ENCODE measurements at places on chromosomes 1 and 21.

DNA sequence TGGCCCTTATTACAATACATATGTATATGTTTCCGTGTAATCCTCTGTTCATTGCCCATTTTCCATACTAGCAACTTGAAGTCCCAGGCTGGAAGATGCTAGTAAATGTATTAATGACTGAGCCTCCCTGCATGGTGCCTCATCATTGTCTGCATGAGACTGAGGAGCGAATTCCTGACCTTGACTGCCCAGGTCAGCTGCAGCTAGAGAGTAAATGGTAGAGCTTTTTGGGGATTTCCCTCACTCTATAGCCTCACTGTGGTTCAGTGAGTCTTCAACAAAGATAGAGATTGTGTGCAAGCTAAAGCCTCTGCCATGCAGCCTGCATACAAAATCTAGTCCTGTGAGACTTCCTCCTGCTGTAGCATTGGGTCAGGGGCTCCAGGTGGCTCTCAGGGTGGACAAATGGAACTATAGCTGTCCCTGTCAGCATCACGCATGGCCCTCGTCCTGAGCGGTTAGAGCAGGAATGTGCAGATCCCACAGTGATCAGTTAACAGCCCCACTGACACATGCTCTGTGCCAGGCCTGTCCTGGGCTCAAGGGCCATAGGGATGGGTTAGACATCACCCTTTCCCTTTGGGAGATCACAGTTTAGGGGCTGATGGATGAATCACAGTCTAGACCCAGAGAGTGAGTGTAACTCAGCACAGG lies 741.7 kb downstream of the MATN1 start:
- DNase-seq, result no peak

GRCh38 chr1:41652384-41653265 lies 168.1 kb upstream of the EDN2 start:
- DNase-seq, result no peak

- DNase-seq, result no peak
Measured at GRCh38 chr1:176601348-176601747, 138.4 kb downstream of the PAPPA2 start.

- DNase-seq, result no peak
Measured at GRCh38 chr1:33384040-33384812, 46.7 kb downstream of the PHC2 start.

- no peak for DNase-seq
Measured at GRCh38 chr1:244164511-244164890, 113.4 kb downstream of the ZBTB18 start.

GRCh38 chr1:217072926-217073325 lies 349.7 kb upstream of the ESRRG start:
- no peak for DNase-seq

GRCh38 chr1:118905196-118905595 lies 82.9 kb downstream of the TBX15 start:
- DNase-seq, result no peak

DNA sequence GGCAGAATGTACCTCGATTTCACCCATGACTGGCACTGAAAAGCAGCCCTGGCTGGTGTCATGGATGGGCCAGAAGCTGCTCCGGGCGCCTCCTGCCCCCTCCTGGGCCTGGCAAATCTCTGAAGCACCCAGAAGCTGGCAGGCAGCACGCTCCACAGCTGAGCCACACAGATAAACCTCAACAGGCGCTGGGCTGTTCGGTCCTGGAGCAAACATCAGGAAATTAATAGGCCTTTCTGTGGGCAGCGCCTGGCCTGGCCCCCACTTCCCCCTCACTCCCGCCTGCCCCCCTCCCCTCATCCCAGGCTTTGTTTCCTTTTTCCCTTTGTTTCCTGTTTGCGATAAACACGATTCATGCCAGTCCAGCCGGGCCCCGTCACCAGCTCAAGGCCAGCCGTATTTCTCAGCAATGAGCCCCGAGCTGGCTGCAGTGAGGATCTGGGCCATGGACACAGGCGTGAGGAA lies 20.1 kb upstream of the DISP3 start:
- DNase-seq, result no peak

DNA sequence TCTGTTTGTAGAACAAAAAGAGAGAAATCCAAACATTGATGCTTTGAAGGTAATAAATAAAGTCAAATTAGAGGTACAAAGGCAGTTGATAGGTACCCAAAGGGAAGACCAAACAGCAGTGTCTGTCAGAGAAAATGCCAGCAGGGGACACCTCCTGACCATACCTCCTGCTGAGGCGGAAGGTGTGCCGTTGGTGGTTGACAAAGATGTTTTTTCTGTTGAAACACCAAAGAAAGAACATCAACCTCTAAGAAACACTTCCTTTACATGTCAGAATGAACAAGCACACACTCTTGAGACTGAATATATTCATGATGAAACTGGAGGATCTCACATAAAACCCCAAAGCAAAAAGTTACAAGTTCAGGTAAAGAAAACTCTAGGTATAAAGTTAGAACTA lies 128.3 kb downstream of the MACF1 start:
- no peak for DNase-seq

DNA sequence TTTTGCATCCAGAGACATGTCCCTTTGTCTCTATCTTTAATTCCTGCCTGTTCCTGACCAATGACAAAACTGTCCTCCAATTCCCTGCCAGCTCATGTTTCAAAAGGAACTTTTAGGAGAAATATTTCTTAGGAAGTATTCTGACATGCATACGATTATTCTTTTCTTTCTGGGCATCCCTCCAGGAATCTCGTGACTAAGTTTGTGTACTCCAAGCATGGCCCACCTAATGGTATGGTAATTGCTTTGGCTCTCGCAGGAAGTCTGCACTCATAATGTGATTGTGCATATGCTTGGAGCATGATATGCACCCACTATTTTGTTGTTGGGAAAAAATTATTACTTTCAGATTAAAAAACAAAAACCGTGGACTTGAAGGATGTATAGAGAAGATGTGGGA lies 256.4 kb downstream of the PRDM2 start:
- DNase-seq, result no peak

- DNase-seq, result no peak
Measured at GRCh38 chr1:97832481-97832880, 88.4 kb downstream of the DPYD start.

GRCh38 chr1:147785794-147786506 lies 25.5 kb upstream of the GJA5 start:
- DNase-seq, result no peak

- no peak for DNase-seq
Measured at GRCh38 chr1:43998000-43998378, 6.6 kb downstream of the CCDC24 start.

DNA sequence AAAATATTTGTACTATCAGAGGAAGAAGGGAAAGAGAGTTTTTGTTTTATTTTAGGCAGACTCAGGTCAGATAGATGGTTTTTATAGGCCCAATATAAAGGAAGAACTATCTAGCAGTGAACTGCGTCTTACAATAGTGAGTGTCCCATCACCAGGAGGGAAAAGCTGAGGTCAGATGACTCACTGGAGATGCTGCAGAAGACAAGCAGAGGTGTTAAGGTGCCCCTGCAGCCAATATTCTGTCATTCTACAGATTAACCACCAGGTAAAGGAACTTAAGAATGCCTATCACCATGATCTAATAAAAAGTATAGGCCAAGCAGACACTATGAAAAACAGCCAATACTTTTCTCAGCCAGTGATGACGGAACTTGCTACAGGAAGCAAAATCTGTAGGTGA lies 29.6 kb downstream of the IVNS1ABP start:
- no peak for DNase-seq

DNA sequence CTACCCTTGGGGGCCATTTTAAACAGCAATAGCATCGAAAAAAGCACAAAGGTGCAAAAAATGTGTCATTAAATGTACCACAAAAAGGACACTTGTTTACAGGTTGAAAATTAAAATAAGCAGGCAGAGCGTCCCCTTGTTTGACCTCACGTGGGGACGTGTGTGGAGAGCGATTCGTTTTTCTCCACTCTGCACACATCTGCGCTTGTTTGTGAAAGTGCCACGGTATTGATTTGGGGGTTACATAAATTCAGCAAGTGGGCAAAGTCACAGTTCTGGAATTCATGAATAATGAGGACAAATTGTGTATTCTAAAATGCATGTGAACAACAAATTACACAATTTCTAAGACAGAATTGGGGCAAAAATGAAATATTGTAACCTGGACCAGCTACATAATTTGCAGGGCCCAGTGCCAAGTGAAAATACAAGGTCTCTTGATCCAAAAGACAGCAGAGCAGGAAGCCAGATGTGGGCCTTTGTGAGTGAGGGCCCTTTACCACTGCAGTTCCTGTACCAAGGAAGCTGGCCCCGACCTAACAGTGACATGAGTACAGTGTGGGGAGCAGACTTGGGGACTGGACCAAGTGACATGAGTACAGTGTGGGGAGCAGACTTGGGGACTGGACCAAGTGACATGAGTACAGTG lies 43.9 kb downstream of the ZBTB18 start:
- no peak for DNase-seq

DNA sequence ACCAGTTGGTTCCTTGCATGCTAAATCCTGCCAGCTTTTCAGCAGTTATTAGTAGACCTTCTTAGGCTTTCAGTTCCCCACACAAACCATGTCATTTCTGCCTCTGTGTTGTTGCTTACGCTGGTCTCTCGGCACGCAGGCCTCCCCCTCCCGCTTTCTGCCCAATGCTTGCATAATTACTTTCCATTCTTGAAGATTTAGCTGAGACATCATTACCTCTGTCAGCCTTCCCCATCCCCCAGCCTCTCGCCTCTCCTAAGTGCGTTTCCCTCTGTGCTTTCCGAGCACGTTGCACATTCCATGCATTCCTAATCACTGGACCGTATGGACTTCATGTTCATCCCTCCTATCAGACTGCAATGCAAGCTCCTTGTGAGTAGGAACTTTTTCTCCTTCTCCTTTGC lies 26.8 kb downstream of the TSHB start:
- no peak for DNase-seq
